H1 (cell line): ENCODE measurements at places on chromosomes 2 and 18. TPM values are rescaled to one million over a fixed set of nuclear protein-coding genes. Genes with fewer than 3 reads are reported as not detected.

The DOK6 gene
- polyA plus RNA-seq = 0.09 and 0.33 TPM in 2 replicates

The DPYSL5 gene
- polyA plus RNA-seq = 11.9 and 14.1 TPM in 2 replicates

The INHA gene
- polyA plus RNA-seq = 2.7 and 4.3 TPM in 2 replicates

The PSTPIP2 gene
- polyA plus RNA-seq = 0.93 and 1.8 TPM in 2 replicates

DNA sequence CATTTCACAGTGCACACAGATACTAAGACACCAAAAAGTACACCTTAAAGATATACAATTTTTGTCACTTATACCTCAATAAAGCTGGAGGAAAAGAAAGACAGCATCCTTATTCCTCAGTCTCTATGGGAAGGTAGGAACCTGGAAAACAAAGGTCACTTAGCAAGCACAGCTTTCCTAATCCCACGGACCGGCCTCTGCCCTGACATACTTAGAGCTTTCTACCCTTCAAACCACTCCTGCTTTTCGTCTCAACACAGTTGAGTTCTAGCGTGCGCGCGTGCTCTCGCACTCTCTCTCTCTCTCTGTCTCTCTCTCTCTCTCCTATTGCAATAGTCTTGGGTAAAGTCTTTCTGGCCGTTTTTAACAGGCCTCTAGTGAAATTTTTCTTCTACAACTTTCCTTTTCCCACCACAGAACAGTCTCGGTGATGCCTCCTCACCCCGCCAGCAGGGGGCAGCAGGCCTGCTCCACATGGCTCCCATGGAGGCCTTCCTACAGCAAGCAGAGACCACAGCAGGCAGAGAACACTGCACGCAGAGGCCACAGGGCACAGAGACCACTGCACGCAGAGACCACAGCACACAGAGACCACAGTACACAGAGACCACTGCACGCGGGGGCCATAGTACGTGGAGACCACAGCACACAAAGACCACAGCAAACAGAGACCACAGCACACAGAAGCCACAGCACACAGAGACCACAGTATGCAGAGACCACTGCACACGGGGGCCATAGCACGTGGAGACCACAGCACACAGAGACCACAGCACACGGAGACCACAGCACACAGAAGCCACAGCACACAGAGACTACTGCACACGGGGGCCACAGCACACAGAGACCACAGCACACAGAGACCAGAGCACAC, 106.9 kb downstream of the FBXO15 start:
- H3K27ac ChIP-seq = no peak overlapping the region
- H3K36me3 ChIP-seq = no peaks in the 10 kb centered on the region
- no peaks in the 10 kb centered on the region for H3K4me1 ChIP-seq
- no peaks in the 10 kb centered on the region for H3K27me3 ChIP-seq
- no peak overlapping the region for H3K4me3 ChIP-seq

- H3K36me3 ChIP-seq = no peaks in the 10 kb centered on the region
- no peaks in the 10 kb centered on the region for H3K4me1 ChIP-seq
- H3K4me3 ChIP-seq = no peak overlapping the region
- H3K27me3 ChIP-seq = no peaks in the 10 kb centered on the region
These were observed 46.4 kb downstream of the STK25 start for GRCh38 chr2:241461693-241462677.

DNA sequence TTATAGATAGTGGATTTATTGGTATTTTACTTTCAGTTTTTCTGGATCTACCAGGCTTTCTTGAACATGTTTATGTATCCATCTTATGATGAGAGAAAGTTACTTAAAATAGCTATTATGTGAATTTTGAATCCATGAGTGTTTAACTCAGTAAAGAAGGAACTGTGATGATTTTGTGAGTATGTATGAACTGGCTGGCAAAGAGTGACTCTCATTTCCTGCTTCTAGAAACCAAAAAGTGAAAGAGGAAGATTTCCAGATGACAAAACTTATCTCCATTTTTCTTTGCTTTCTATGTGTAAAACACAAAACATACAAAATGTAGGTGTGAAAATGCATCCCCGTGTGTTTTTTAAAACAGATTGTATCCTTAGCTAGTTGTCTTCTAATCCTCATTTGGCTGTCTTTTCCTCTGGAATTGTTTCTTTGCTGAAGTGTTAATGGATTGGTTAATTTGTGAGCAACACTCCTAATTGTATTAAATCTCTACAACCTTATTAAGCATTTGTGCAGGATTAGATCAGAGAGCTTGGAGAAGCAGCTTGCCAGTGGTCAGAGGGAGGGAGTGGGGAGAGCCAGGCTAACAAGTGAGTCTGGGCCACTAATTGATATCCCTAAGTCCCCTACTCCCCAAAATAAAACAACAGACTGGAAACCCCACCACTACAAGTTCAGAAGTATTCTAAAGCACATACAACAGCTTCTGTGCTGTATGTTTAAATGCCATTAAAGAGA, 23.9 kb downstream of the PTPRM start:
- no peak for DNase-seq
- no peak overlapping the region for H3K4me3 ChIP-seq
- H3K4me1 ChIP-seq = no peaks in the 10 kb centered on the region
- H3K27me3 ChIP-seq = no peaks in the 10 kb centered on the region

DNA sequence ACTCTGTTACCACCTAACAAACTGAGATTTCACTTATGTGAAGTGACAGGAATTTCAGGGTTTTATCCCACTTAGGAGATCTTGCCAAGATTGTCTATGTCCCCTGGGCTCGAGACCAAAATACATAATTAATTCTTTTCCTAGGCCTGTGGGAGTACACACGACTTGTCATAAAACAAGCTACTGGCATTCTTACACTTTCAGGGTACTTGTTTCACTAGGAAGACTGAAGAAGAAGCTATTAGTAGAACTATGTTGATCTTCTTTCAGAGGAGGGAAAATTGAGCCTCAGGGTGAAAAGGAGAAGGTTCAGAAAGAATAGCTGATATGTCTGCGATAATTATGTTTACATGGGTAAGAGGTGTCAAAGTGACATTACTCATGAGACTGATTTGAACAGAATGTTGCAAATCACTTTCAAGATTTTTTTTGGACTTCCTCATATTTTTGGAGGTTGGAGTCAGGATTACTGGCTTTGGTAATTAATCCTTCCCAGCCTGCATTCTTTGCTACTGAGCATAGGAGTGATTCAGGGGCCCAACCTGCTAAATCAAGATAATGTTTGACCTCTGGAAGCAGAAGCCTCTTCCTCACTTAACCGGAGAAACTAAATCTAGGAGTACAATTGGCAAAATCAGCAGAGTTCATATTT, 240.0 kb upstream of the NT5C1B start:
- H3K4me1 ChIP-seq = no peaks in the 10 kb centered on the region
- no peak overlapping the region for H3K4me3 ChIP-seq
- H3K27me3 ChIP-seq = no peaks in the 10 kb centered on the region
- no peak for DNase-seq
- H3K27ac ChIP-seq = no peak overlapping the region

DNA sequence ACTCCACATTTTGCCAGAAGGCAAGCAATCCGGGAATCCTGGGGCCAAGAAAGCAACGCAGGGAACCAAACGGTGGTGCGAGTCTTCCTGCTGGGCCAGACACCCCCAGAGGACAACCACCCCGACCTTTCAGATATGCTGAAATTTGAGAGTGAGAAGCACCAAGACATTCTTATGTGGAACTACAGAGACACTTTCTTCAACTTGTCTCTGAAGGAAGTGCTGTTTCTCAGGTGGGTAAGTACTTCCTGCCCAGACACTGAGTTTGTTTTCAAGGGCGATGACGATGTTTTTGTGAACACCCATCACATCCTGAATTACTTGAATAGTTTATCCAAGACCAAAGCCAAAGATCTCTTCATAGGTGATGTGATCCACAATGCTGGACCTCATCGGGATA, 26.8 kb downstream of the B3GNT2 start:
- no peak overlapping the region for H3K4me3 ChIP-seq
- no peak overlapping the region for H3K27ac ChIP-seq
- peak; percentile 17 for DNase-seq
